ENCODE measurements at places on chromosomes 12 and 14.

- no peak for DNase-seq
Measured at GRCh38 chr12:10293570-10294227, 14.0 kb upstream of the KLRD1 start.

- DNase-seq = peak; percentile 46
Measured at GRCh38 chr14:22200977-22201605, 387.9 kb downstream of the DAD1 start.

DNA sequence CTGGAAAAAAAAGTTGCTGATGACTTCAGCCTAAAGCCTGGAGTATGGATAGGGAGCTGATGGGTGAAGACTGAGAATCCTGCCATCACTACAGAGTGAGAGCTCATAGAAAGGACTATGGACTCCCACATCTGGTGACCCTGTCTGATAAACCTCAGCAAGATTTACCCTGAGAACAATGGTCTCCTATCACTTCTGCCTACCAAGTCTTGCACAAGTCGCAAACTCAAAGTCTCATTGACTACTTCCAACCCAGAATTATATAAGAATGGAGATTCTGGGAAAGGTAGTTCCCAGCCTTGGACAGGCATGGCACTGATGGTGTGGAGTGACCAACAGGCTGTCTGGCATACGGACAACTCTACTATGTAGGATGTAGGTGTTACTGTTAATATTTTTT lies 9.7 kb upstream of the MDM1 start:
- DNase-seq = no peak

- no peak for DNase-seq
Measured at GRCh38 chr14:75497191-75497590, 25.1 kb upstream of the BATF start.

DNA sequence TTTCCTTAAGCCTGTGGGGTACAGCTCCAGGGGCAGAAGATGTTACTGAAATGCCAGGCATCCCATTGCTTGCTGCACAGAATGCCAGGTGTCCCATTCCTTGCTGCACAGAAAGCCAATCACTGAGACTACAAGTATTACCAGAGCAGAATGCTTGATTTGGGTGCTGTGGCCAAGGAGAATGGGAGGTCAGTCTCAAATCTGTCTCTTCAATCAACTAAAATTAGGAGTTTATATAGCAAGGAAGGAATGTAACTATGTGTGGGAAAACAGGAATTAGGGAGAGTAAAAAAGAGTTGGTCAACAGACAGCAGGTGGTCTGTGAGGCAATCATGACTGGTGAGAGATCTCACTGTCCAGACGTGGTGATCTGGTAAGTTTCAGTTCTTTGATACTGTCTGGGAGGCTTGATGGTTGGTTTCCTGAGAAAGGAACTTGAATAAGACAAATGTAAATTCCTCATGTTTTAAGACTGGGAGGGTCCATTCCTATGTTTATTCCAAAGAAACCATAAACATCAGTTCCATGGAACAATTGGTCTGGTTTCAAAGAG lies 31.2 kb upstream of the VASH1 start:
- no peak for DNase-seq

DNA sequence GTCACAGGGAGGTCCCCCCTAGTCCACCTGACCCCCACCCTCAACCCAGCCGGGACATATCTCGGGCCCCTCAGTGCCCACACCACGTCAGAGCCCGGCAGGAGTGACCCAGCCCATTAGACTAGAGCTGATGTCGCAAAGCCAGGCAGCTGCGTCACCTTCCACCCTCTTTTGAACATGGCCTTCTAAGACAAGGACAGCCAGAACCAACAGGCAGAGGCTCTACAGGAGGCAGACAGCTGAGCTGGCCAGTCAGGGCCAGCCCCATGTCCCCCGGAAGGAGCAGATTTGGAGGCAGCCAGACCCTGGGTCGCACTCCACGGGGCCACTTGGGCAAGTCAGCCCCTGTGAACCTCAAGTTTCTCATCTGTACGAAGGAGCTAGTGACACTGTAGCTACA lies 44.1 kb downstream of the SCARB1 start:
- DNase-seq = no peak

- DNase-seq = peak; percentile 34
Measured at GRCh38 chr12:15788233-15789219, 662 bp downstream of the EPS8 start.

DNA sequence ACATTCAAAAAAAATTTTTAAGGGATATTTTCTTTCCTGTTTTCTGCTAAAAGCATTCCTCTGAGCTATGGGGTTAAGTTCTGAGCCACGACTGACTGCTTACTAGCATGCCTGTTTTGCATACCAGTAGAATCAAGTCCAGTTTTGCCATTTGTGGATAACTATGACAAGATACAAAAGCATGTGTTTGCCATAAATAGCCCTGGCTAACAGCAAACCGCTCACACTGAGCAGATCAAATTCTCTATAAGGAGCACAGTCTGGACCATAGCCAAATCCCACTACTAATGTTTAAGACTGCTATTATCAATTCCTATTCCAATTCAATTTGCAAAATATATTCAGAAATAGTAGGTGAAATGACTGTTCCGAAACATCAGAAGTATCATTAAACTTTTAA lies 3.2 kb downstream of the CFL2 start:
- no peak for DNase-seq

- no peak for DNase-seq
Measured at GRCh38 chr14:23349156-23349845, 3.4 kb downstream of the SLC22A17 start.

DNA sequence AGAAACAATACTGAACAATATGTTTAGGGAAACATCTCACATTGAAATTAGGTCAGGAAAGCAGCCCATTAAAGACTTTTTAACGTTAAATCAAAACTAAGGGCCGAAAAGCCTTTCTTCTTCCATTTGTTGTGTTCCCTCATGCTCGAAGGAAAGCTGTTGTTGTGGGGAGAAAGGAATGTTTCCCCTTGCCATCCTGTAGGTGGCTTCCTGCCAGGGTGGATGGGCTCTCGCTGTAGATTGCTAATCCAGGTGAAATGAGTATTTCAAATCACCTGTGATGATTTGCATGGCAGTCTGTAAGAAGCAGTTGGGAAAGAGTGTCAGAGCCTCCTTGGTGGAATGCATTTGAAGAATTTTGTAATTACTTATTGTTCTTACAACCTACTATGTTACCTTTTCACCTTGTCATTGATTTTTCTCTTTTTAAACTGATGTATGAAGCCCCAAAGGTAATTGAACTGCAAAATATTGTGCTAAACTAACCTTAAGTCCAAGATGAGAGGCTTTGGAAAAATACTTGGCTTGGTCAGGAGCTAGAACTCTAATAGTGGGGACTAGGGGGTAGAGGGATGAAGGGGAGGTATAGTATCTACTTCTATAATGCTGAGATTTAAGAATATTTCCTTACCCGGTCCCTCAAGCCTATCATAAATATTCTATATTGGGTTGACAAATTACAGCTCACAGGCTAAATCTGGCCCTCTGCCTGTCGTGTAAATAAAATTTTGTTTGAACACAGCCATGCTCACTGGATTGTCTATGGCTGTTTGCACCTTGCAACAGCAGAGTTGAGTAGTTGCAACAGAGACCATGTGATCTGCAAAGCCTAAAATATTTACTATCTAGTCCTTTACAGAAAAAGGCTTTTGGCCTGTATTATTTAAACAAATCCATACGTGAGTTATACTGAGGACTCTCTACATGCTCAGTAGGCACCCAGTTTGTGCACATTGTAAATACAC lies 7.7 kb upstream of the DCP1B start:
- no peak for DNase-seq

DNA sequence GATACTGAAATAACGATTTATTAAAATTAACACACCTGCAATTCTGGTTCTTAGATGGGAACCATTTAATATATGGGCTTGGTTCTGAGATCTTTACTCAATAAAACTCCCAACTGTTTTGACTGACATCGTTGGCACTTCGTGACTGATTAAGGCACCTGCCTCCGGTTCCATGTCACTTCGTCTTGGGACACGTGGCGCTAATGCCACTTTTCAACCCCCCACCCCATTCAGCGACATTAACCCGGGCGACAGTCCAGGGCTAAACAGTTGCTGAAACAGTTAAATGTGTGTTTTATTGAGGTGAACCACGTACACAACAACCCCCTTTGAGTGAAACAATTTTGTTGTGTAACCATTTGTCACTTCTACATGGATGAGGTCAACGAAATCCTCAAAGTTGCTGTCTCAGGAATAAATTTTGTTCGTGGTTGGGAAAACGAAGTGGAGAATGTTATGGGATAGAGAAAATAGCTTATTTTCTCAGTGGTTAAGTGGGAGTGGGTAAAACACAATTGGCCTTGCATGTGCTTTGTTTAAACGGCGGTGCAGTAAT lies 9.9 kb upstream of the SLC38A2 start:
- no peak for DNase-seq

DNA sequence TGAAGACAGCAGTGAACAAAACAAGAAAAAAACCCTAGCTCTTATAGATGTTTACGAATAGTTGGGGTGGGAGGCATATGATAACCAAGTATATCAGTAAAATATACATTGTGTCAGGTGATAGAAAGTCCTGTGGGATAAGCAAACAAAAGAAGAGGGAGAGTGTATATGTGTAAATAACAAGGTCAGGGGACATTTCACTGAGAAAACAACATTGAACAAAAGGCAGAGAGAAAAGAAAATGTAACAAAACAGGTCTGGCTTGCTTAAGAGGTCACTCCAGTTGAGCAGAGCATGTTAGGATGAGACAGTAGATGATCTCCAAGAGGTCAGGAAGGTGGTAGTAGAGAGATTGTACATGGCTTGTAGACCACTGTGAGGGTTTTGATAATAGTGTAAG lies 304.1 kb downstream of the ACSS3 start:
- DNase-seq = no peak

- DNase-seq = no peak
Measured at GRCh38 chr12:112599871-112600270, 181.1 kb downstream of the PTPN11 start.

DNA sequence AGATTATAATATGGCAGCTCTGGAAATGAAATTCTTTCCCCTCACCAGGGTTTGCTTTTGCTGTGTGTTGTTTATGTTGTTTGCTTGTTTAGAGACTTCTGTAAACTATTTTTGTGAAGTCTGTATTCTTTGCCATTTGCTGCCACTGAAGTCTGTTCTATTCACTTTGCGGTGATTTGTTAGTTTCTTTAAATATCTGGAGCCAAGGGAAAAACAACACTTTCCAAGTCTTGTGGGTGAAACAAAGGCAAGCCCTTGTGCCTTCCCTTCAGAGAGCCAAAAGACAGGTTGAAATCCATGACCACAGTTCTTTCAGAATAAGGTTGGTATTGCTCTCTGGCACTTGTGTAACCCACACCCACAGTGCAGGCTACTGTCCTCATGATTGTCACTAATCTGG lies 59.5 kb upstream of the RNU6-7 start:
- no peak for DNase-seq

DNA sequence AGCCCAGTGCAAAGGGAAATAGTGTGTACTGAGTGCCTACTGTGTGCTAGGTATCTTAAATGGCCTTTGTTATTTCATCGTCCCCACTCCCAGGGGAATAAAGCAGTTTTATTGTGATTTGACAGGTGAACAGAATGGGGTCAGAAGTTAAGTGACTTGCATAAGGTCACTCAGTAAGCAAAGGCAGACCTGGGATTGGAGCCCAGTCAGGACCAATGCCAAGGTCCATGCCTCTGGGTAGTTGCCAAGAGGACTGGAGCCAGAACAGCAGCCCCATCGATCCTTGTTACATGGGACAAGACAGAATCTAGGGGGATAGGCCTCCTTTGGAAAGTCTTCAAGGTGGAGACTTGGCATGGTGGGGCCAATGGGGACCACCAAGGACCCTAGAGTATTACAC lies 227.4 kb upstream of the PWP1 start:
- DNase-seq = no peak
